Liver (tissue), 10 donors: ENCODE measurements at places on chromosomes 5 and 9.

DNA sequence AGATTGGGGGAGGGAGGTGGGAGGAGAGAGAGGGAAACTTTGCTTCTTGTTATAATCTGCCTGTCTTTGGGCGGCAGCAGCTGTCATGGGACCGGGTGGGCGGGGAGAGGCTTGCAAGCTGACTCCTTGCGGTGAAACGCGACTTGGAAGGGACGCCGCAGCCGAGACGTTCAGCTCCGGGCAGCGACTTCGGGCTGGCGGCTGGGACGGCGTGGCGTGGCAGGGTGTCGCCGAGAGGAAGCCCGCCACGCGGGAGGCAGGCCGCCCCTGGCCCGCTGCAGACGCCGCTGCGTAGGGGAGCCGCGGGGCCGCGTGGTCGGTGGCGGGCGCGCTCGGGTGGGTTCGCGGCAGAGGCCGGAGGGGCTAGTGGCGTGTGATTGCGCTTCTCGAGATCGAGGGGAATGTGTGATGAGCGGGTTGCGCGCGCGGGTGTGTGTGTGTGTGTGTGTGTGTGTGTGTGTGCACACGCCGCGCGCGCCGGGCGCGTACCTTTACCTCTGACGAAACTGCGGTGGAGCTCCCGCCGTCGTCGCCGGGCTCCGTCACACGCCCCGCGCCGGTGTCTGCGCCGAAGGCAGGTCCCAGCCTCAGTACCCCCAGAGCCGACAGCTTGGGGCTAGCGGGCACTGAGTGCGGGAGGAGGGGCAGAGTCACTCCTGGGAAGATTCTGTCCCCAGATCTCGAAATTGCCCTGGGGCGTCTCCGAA lies 1.7 kb downstream of the PPARGC1B start:
- DNase-seq: peak; percentile 58

GRCh38 chr5:172380987-172381643 lies 73.2 kb downstream of the SH3PXD2B start:
- no peak for DNase-seq

- DNase-seq: no peak
Observed at GRCh38 chr5:97071993-97072392, 70.4 kb downstream of the LIX1 start.

- no peak for DNase-seq
Observed at GRCh38 chr9:12817702-12818101, 42.9 kb downstream of the LURAP1L start.

DNA sequence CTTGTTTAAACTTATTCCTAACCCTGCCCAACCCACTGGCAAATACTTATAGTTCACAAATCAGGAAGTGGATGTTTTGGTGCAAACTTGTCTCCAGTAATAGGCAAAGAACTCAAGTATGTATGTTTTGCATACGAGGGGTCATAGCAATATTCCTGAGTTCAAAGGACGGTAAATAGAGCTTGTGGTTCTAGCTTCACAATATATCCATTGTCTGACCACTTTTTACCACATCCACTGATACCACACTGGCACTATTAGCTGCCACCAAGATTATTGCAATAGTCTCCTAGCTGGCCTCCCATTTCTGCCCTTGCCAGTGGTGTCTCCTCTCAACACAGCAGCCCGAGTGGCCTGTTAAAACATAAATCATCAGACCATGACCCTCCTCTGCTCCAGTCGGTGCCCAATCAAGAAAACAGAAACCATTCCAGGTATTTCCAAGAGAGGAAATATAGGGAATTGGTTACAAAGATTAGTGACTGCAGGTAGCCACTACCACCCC lies 17.0 kb downstream of the GRXCR2 start:
- no peak for DNase-seq

DNA sequence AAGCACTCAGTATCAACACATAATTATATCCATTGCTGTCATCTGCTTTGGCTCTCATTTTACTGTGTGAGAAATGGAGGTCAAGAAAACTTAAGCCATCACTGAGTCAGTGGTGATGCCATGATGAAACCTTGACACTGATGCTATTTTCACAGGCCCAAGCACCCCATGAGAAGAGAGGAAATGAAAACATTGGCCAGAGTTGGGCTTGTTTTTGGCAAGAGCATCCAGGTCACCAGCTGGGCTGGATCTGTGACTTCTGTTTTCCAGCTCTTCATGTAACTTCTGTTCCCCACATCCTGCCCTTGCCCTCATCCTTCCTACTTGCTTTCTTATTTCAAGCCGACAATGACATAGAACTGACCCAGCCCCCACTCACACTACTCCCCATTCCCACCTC lies 10.0 kb downstream of the LCP2 start:
- DNase-seq: no peak

GRCh38 chr5:168819004-168819621 lies 239.9 kb upstream of the PANK3 start:
- no peak for DNase-seq

- DNase-seq: no peak
Observed at GRCh38 chr5:29263915-29264351, 1929.6 kb upstream of the CDH6 start.

DNA sequence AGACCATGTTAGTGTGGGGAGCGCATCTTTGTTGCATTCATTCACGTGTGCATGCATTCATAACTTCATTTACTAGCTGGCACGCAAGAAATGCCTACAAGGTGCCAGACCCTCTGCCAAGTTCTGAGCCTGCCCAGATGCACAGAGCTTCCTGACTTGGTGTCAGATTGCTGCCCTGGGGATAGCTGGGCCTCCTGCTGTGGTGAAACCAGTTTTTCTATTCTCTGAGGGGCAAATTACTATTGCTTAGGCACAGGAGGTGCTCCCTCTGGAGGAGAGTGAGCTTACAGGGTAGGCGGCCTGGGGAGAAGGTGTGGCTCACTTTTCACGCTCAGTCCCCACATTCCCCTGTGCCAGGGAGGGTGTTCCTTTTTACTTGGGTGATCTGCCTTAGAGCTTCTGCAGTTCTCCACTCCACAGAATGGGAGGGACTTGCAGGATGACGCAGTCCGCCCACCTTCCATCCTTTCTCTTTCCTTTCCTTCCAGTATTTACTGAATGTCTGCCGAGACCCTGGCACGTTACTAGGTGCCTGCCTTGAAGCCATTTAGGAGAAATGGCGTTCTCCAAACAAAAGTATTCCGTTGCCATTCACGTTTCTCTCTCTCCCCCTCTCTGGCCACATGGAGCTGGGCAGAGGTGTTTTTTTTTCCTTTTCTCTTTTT lies 27.9 kb upstream of the CTNNA1 start:
- no peak for DNase-seq

DNA sequence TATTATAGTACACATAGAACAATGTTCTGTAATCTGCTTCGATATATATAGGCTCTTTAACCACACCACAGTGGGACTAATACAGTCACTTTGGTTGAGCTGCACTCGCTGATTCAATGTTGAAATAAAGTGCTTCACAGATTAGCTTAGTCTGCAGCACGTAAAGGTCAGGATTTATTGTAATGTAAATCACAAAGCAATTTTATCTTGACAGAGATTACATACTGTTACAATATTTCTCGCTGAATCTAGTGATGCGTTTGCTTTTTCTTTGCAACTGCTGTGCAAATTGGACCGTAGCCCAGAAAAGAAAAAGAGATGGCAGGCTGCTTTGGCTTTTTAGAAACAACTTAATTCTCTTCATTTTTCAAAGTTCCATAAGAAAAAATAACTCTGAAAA lies 52.9 kb downstream of the CETN3 start:
- DNase-seq: no peak

DNA sequence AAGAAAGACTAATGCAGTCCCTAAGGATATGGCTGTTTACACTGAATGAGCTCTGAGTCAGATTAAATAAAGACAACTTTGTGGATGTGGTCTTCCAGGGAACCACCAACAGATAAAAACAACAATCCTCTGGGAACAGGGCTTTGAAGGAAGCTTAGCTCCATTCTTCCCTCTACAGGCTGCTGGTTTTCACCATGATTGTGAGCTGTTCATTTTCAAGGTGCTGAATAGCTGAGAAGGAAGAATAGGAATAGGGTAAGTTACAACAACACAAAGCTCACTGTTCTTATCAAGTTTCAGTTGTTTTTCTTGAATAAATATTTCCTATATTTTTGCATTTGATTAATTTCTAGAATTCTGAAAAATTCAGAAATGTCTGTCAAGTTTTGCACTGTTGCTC lies 25.9 kb upstream of the PTAR1 start:
- DNase-seq: no peak

GRCh38 chr5:179927824-179928223 lies 20.1 kb upstream of the TBC1D9B start:
- no peak for DNase-seq

- DNase-seq: no peak
Observed at GRCh38 chr5:124421584-124421983, 324.9 kb downstream of the ZNF608 start.

DNA sequence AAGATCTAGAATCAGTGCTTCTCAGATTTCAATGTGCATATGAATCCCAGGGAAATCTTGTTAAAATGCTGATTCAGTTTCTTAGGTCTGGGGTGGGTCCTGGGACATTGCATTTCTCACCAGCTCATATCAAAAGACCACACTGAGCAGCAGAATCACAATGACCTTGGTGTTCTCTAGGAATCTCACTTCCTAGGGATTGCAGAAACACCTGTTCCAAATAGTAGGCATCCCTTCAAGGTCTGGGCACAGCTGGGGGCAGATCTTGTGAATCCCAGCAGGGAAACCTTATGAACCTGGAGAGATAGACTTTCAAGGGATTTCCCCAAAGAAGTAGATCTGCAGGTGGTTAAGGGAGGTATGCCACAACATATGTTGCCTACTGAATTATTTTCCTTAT lies 8.9 kb upstream of the GARNL3 start:
- no peak for DNase-seq

DNA sequence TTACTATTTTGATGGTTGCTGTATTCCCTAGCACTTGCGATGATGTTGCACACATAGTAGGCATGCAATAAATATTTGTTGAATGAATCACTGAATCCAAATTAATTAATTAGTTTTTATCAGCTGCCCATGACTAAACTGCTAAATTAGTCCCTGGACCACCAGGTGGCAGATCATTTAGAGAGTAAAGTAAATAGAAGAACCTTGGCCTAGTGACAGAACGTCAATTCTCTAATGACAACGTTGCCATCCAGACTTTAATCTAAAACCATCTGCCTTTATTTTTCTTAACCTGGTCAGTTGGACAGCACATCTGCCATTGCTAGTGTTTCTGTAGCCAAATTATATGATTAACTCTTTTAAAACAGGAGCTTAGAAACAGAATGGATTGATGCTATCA lies 457.5 kb downstream of the KIF4B start:
- DNase-seq: no peak

GRCh38 chr5:43065387-43065947 lies 25.3 kb upstream of the ANXA2R start:
- no peak for DNase-seq

DNA sequence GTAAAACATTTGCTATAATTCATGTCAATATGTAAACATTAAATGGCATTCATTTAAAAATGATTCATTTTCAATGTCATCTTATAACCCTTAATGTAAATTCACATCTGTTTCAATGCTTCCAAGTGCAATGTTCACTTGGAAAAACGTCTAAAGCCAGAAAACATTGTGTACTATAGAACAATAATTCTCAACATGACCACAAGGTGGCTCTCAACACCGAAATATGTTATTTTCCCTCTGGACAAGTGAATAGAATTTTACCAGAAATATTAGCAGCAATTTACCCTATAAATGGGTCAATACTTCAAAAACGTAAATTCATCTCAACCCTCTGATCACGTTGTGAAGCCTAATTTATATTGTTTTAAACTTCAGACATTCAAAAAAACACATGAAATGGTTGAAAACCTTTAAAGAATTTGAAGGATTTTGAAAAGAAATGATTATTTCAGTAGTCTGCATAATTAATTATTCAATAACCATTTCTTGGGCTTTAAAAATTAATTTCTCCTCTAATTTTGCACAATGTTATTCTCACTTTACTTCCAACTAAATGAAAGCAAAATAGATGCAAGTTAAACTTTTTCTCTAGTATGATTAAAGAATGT lies 11.0 kb downstream of the CDH10 start:
- DNase-seq: no peak

DNA sequence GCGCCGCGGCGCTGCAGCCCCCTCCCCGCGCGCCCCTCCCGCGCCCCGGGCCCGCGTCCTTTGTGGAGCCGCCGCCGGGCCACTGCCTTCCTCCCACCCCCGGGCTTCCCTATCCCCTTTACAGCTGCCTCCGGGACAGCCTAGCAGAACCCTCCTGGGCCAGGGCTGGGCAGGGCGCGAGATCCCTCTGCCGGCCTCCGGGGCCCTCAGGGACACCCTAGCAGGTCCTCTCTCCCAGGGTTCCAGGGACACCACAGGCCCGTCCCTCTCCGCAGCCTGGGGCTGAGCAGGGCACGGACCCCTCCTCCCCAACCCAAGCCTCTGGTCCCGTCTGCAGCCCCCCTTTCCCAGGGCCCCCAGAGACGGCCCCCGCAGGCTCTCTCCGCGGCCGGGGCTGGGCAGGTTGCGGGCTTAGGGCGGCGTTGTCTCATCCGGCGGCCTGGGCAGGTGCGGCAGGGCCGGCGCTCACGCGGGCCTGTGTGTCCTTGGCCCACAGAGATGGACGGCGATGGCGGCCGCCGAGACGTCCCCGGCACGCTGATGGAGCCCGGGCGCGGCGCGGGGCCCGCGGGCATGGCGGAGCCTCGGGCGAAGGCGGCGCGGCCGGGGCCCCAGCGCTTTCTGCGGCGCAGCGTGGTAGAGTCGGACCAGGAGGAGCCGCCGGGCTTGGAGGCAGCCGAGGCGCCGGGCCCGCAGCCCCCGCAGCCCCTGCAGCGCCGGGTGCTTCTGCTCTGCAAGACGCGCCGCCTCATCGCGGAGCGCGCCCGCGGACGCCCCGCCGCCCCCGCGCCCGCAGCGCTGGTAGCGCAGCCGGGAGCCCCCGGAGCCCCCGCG lies 710 bp downstream of the WNK2 start:
- DNase-seq: no peak

- no peak for DNase-seq
Observed at GRCh38 chr5:72518001-72518683, 10.9 kb upstream of the ZNF366 start.

GRCh38 chr9:27556470-27556869 lies 16.8 kb downstream of the C9orf72 start:
- DNase-seq: no peak

DNA sequence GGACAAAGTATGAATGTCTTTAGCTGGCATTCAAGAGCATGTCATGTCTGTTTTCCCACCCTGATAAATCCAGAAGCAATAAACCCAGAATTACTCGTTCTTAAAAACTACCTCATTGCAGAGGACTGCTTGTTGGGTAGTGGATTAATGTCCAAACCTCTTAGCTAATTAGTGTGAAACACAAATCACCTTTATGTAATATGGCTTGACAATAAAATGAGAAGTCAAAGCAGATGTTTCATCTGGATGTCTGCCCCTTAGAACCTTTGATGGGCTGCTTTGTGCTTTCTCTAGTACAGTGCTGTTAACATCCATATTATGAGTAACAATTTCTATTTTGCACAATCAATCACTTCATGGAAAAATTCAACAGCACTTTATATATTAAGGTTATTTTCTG lies 149.1 kb upstream of the TUT7 start:
- DNase-seq: no peak

- no peak for DNase-seq
Observed at GRCh38 chr5:40847525-40847924, 6.4 kb downstream of the CARD6 start.

DNA sequence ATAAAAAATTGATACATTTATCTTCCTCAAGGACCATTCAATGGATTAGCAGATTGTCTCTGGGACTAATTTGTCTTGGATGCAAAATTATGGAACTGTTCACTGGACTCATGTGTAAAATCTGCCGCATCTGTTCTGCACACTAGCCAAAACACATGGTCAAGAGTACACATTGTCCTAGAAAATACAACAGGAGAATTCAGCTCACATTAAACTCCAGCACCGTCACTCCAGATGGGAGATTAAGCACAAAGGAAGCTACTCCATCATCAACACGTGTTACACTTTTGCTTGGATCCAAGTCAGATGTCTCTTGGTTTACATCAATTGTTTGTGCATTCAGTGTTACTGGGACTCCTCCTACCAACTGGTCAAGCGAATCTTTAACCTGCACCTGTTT lies 28.8 kb downstream of the C5 start:
- no peak for DNase-seq
